Stimulated activated CD4-positive, alpha-beta T cell treated with anti-CD3 and anti-CD28 coated beads, Interleukin-12 subunit alpha, Interleukin-12 subunit beta, amount 100 ng/mL, for 4 hours (primary cell): ENCODE measurements at places on chromosomes 5 and 9.

- DNase-seq = no peak
These were observed 272.7 kb downstream of the TRIM32 start for GRCh38 chr9:116959809-116960208.

GRCh38 chr5:154967421-154968024 lies 26.6 kb downstream of the MRPL22 start:
- DNase-seq = no peak

DNA sequence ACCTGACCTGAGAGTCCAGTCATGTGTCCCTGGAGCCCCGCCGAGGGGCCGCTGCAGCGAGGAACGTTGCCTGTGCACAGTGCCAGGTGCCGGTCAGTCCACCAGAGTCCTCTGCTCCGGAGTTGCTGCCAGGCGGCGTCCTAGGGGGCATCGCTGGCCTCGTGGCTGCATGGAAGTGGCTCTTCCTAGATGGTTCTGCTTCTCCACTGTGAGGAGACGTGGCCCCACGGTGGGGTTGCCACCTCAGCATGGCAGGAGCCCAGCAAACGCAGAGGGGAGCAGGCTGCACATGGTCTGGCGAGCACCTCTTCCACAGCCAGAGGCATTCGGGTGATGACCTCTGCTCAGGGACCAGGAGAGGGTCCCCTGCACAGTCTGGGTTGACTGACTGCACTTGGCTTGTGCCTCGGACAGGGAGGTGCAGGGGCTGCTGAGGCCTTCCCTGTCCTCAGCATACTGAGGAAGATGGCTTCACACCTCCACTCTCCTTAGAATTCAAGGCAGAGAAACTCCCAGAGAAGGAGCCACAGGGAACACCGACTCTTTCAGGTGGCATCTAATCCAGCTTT lies 25.9 kb upstream of the POMT1 start:
- no peak for DNase-seq

- no peak for DNase-seq
These were observed 45.5 kb downstream of the FOCAD start for GRCh38 chr9:20729523-20729922.

GRCh38 chr5:56983593-56984361 lies 31.9 kb upstream of the MIER3 start:
- no peak for DNase-seq
